KBM-7 (cell line): ENCODE measurements at places on chromosomes 7 and 10.

- DNase-seq = no peak
Observed at GRCh38 chr7:71846160-71846559, 566.0 kb downstream of the CALN1 start.

DNA sequence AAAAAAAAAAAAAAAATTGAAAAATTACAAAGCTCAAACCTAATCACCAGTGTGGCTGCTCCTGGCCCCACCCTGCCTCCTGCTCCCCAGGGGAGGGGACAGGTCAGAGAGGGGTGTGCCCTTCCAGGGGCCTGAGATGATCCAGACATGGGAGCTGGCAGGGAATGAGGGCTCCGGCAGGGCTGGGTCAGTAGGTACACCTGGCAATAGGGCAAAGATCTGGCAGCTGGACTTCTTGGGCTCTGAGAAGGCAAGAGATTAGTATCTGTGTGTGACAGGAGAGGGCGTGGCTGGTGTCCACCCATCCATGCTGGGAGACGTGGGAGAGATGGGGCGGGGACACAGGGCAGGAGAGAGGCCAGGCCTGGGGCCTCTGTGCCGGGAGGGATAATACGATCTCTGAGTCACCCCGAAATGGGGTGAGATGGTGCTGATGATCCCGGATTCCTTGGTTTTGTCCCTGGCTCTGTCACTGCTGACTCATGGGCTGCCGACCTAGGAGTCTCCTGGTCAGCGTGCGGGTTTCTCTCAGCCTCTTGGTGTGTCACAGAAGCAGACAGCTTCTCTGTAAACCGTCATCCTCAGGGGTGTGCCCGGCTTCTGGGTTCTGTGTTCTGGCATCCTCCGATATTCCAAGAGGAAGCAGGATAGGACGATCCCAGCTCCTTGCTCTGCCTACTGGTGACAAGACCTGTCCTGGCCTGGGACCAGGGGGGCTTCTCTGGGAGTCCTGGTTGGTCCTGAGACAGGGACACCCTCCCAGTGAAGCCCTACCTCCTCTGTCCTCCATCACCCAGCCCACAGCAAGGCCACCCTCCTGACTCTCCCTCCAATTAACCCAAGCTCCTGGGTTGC lies 8.2 kb upstream of the CLDN4 start:
- DNase-seq = no peak

GRCh38 chr7:64651632-64652165 lies 14.2 kb upstream of the ZNF107 start:
- DNase-seq = no peak

- DNase-seq = no peak
Observed at GRCh38 chr10:12799714-12800113, 201.8 kb downstream of the CCDC3 start.

GRCh38 chr7:2567679-2568278 lies 9.0 kb downstream of the IQCE start:
- DNase-seq = peak; percentile 44

- DNase-seq = no peak
Observed at GRCh38 chr7:116834815-116835504, 27.4 kb upstream of the CAPZA2 start.

GRCh38 chr10:4121502-4122380 lies 336.7 kb upstream of the KLF6 start:
- no peak for DNase-seq

DNA sequence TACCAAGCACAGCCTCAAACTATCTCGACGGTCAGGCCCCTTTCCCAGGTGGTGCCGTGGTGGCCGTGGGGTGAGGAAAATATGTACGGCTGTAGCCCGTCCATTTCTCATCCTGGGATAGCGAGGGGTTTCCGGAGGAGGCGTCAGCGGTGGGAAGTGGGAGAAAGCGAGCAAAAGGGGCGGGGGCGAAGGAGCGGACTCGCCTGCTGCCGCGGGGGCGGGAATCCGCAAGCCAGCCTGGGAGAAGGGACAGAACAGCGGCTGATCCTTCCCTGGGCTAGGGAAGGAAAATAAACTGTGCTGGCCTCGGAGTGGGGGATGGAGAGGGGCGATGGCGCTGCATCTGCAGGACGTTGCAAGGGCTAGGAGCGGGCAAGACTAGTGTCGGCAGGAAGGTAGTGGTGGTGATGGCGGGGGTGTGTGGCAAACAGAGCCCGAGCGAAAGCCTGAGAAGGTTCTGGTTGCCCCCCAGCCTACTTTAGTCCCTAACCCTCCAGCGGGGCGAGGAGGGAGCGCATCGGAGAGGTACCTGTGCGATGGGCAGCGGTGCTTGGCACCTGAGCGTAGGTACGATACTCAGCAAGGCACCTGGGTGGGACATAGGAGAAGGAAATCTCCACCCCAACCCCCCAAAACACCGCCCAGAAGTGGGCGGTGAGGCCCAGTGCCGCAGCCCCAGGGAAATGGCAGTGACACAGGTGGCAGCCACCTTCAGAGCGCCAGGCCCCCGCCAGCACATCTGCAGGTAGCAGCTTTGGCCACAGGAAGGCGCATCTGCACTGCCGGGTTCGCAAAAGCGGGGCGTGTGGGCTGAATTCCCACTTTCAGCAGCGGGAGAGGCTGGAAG lies 49.9 kb upstream of the STEAP1B start:
- peak; percentile 53 for DNase-seq

DNA sequence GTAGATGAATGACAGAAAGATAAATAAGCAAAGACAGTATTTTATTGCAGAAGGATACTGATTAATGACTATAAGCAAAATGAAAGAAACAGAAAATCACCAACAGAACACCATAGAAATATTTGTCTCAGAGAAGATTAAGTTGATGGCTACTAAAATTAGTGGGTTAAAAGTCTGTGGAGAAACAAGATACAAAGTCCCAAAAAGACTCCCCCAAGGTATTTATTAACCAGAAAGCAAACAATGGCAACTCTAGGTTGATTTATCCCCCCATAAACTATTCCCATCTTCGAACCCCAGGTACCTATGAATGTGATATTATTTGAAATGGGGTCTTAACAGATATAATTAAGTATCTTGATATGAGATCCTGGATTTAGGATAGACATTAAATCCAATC lies 1104.5 kb upstream of the PHF14 start:
- DNase-seq = no peak

- DNase-seq = no peak
Observed at GRCh38 chr10:109941236-109941862, 18.0 kb upstream of the XPNPEP1 start.

DNA sequence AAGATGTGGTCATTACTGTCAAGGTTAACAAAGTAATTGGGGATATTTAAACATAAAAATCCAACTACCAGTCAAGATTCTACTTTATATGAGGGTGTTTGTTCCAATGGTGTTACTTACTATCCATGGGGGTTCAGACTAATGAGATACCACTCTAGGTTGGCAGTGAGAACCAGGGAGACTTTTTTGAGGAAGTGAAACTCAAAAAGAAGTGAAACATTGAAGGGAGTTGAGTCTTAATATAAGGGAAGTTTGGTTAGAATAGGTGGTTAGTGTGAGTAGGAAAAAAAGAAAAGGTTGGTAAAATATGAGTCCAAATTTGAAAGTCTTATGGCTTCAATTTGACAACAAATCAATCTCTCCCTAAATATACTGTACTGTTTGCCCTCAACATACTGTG lies 123.6 kb upstream of the ANK3 start:
- no peak for DNase-seq

DNA sequence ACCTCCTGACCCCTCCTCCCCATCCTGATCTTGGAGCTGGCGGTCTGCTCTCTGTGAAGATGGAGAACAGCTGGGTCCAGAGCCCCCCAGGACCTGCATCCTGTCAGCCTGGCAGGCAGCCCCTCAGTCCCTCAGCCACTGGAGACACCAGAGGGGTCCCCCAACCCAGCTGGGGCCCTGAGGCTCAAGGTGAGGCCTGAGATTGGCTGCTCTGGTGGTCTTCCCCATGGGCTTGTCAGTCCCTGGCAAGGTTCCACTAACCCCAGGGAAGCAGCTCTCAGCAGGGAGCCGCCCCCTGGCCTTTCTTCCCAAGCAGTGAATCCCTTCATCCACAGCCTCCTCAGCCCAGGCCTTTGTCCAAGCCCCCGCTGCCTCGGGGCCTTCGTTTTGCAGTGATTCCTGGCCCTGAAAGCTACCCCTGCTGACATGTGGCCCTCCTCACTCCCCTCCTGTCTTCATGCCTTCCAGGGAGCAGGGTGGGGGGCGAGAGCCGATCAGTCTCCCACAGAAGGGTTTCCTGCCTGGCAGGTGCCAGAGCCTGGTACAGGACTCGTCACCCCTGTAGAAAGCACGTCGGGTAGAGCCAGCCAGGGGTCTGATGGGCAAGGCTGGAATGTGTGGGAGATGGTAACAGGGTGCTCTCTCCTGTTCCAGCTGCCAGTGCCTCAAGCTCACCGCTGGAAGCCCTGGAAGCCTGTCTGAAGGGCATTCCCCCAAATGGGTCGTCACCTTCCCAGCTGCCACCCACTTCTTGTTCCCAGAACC lies 48.5 kb downstream of the ZNF467 start:
- DNase-seq = no peak

DNA sequence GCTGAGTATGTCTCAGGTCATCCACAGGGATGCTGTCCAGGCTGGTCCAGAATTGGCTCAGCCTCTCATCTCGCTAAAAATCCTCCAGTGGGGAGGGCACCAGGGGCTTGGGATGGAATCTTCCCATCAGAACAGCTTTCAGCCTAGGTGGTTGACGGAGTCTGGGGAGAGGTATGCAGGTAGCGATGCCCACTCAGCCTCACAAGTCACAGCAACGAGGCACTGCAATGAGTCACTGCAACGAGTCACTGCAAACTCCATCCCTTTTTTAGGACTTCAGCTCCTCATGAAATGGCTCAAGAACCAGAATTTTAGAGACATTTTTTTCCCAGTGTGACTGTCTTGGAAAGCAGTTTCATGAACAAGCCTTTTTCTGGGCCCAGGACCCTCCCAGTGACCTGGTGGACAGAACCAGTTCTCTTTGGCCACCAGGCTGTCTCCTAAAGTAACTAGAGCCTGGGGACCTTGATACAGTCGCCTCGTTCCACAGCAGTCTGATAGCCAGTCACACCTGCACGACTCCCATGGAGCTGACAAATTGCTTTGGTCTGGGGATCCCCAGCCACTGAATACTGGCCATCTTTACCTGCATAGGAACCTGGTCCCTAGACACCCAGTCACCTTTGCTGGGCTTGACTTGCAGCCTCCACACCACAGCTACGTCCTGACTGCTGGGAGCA lies 41.3 kb upstream of the PPP2R2D start:
- DNase-seq = no peak

DNA sequence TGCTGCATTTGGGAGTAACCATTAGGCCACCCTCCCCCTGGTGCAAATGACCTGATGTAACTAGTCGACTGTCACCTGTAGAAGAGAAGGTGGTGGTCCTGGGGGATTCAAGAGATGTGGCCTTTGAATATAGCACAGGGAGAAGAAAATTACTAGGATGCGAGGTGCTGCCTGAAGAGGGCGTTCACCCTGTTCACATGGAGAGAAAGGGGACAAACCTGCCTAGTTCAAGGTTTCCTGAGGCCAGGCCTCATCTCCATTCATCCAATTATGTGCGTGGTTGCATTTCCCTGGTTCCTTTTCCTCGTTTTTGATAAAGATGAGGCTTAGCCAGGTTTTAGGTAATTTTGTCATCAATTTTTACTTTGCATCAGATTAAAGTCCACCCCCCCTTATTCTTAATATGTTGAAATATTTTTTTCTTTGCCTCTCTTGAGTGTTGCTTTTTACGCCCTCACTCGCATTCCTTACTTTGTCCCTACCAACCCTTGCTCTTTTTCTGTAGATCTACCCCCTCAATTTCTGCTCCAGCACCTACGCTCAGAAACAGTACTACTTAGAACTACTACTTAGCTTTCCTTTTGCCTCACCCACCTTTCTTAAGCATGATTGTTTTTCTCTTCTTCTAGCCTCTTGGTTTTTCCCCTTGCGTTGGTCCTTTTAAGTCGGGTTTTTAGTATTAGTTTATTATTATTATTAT lies 13.7 kb downstream of the CLCN1 start:
- DNase-seq = no peak

DNA sequence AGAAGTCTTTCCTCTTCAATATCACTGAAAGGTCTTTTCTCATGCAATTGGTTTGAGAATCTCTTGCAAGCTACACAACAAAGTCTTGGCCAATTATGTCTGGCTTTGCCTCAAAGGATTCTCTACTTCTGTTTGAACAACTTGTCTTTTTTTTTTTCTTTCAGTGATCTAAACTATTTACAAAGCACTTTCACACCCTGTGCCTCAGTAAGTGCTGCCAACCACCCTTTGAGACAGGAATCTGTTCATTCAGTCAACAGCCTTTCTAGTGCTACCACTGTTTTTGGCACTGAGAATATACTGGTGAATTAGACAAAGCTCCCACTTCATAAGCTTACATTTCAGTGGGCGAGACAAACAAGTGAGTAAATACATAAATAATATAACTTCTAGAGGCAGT lies 26.9 kb upstream of the SDK1 start:
- DNase-seq = no peak

GRCh38 chr7:66974986-66975590 lies 20.3 kb downstream of the SBDS start:
- no peak for DNase-seq
